Gastrocnemius medialis (tissue), 4 donors: ENCODE measurements at places on chromosomes 3 and 15. TPM values are rescaled to one million over a fixed set of nuclear protein-coding genes. Genes with fewer than 3 reads are reported as not detected.
A peak's percentile ranks its signal among the peaks of the same experiment; 100 is the strongest.

LRRC31 gene
- total RNA-seq = 0.24 TPM

ALS2CL gene
- total RNA-seq = 3.8 TPM

NEK10 gene
- 8.1 TPM for total RNA-seq

CNTN4 gene
- 1.6 TPM for total RNA-seq

UBA7 gene
- total RNA-seq = 16.1 TPM

GRCh38 chr15:84981711-84982300, at the start of gene PDE8A:
Gene PDE8A (plus strand): TSS chr15:84981856. CDS start chr15:84982163, 307 bp downstream.
- H3K27ac ChIP-seq = peak within 1 kb of the TSS; percentile 96
- no peak for DNase-seq
- H3K36me3 ChIP-seq = no peaks in the 10 kb centered on the region
- H3K4me1 ChIP-seq = peaks cover 32% of the 10 kb centered on the region
- H3K27me3 ChIP-seq = no peaks in the 10 kb centered on the region
- H3K4me3 ChIP-seq = peak within 1 kb of the TSS; percentile 94

DNA sequence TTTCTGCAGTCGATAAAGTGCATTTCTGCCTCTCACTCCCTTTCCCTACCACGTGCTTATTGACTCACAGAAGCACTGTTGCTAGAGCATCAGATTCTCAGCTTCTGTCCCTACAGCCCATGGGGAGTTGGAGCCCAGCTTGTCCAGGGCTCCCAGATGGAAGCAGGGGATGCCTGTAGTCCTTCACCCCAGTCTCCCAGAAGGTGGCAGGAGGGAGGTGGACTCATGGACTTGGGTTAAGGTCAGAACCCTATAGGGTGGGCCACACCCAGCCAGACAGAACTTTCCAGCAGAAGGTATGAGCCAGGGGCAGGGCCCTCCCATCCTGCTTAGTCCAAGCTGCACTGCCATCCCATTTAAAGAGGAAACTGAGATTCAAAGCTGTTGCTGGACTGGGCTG, 33.1 kb upstream of the SEMA3F start:
- no peak overlapping the region for H3K27ac ChIP-seq
- H3K4me3 ChIP-seq = no peak overlapping the region
- H3K4me1 ChIP-seq = peaks cover 3% of the 10 kb centered on the region

DNA sequence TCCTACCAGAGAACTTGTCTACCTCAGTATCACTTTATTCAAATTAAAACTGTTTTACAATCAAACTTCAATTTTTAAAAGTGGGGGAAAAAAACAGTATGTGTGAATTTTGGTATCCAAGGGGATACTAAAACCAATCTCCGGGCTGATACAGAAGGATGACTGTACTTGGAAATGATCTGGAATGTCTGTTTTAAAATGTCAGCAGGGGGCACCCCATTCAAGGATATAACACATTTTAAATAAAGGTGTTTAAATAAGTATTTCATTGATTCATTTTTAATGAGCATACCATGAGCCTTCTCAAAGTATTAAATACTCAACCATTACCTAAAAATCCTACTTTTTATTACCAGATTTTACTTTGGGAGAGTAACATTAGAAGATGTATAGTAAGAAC, 67.9 kb downstream of the ULK4 start:
- no peaks in the 10 kb centered on the region for H3K36me3 ChIP-seq
- no peak overlapping the region for H3K4me3 ChIP-seq
- no peak for DNase-seq
- H3K4me1 ChIP-seq = no peaks in the 10 kb centered on the region
- H3K27me3 ChIP-seq = no peaks in the 10 kb centered on the region

- no peaks in the 10 kb centered on the region for H3K4me1 ChIP-seq
- H3K27ac ChIP-seq = no peak overlapping the region
- no peaks in the 10 kb centered on the region for H3K36me3 ChIP-seq
Observed at GRCh38 chr3:12400616-12401194, 83.6 kb upstream of the TSEN2 start.

GRCh38 chr15:72200395-72201237, 3.0 kb upstream of the GRAMD2A start:
- peaks cover 51% of the 10 kb centered on the region for H3K36me3 ChIP-seq
- no peak overlapping the region for H3K4me3 ChIP-seq
- H3K27ac ChIP-seq = peak overlapping the region; percentile 90
- peak; percentile 29 for DNase-seq

- no peaks in the 10 kb centered on the region for H3K27me3 ChIP-seq
- no peak overlapping the region for H3K4me3 ChIP-seq
- H3K36me3 ChIP-seq = no peaks in the 10 kb centered on the region
- H3K27ac ChIP-seq = peak overlapping the region; percentile 51
- DNase-seq = no peak
Observed at GRCh38 chr15:63953524-63953923, 92.8 kb downstream of the DAPK2 start.

DNA sequence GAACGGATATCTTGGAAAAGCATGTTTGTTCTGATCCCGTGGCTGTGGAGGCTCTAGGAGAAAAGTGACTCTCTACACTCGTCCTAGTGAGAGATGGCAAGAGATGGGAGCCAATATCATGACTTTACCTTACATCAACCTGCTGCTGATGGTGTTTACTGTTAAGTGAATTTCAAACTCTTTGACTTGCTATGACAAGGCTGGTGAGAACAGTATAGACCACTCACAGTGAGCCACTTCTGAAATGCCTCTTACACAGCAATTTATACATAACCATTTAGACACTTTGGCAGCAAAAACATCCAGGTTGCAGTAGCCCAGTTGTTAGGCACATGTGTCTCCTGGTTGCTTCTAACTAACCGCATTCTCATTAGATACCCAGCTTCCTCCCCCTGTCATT, 43.3 kb downstream of the IL5RA start:
- H3K36me3 ChIP-seq = no peaks in the 10 kb centered on the region
- no peaks in the 10 kb centered on the region for H3K4me1 ChIP-seq
- no peak for DNase-seq
- no peak overlapping the region for H3K4me3 ChIP-seq

DNA sequence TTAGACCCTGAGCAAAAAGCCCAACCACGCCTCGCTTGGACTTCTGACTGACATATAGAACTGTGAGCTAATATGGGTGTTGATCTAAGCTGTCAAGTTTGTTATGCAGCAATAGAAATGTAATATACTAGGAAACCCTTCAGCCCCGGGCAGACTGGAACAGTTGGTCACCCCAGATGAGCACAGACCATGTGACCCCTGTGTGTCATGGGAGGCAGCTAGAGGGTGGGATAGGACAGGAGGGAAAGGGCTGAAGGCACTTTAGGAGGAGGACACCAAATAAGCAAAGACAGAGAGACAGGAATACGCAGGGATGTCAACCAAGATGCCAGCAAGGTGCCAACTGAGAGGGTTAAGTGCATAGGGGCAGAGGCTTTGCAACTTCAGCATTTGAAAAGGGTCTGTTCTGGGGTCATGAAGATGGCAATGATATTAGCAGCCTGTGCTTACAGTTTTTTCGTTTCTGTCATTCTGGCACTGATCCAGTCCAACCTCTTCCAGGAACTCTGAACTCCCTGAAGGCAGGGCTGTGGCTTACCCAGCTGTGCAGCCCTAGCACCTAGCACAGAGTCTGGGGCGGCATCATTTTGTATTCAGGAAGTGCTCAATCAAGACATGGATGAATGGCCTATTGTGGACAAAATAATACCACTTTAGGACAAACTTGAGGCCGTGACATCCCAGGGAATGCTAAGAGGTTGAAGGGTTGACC, 51.4 kb downstream of the HES1 start:
- DNase-seq = no peak
- H3K27me3 ChIP-seq = no peaks in the 10 kb centered on the region
- H3K4me1 ChIP-seq = peaks cover 10% of the 10 kb centered on the region
- no peak overlapping the region for H3K27ac ChIP-seq
- no peaks in the 10 kb centered on the region for H3K36me3 ChIP-seq

GRCh38 chr3:15382405-15382923, 44.9 kb downstream of the METTL6 start:
- H3K4me1 ChIP-seq = no peaks in the 10 kb centered on the region
- H3K4me3 ChIP-seq = no peak overlapping the region
- DNase-seq = no peak
- no peaks in the 10 kb centered on the region for H3K27me3 ChIP-seq
- no peak overlapping the region for H3K27ac ChIP-seq
- no peaks in the 10 kb centered on the region for H3K36me3 ChIP-seq

- no peak overlapping the region for H3K27ac ChIP-seq
- no peaks in the 10 kb centered on the region for H3K27me3 ChIP-seq
- no peak overlapping the region for H3K4me3 ChIP-seq
- H3K4me1 ChIP-seq = no peaks in the 10 kb centered on the region
- peaks cover 19% of the 10 kb centered on the region for H3K36me3 ChIP-seq
- no peak for DNase-seq
Observed at GRCh38 chr15:71973366-71973765, 144.6 kb downstream of the MYO9A start.

DNA sequence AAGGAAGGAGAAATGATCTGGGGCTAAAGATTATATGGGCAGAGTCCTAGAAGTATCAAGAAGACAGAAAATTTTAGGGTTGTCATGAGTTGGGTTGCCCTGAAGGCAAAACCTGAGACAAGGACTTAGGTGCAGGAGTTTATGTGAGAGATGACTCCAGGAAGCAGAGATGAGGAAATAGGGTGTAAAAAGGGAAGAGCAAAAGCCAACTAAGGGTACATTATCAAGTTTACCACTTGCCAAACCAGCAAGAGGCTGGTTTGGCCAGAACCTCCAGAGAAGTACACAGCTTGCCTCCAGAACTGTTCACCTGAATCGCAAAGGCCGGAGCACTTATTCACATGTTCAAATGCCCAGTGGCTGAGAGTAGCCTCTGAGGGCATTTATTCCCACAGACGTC, 116.7 kb downstream of the FHIT start:
- no peaks in the 10 kb centered on the region for H3K27me3 ChIP-seq
- H3K4me1 ChIP-seq = no peaks in the 10 kb centered on the region
- no peak overlapping the region for H3K27ac ChIP-seq
- no peak for DNase-seq
- H3K4me3 ChIP-seq = no peak overlapping the region

GRCh38 chr3:52443791-52444687, 864 bp downstream of the SEMA3G start:
- H3K4me1 ChIP-seq = peaks cover 17% of the 10 kb centered on the region
- no peaks in the 10 kb centered on the region for H3K36me3 ChIP-seq
- H3K4me3 ChIP-seq = peak overlapping the region; percentile 27
- no peak for DNase-seq

- no peak overlapping the region for H3K27ac ChIP-seq
- DNase-seq = no peak
- H3K36me3 ChIP-seq = no peaks in the 10 kb centered on the region
- no peaks in the 10 kb centered on the region for H3K4me1 ChIP-seq
- no peak overlapping the region for H3K4me3 ChIP-seq
- no peaks in the 10 kb centered on the region for H3K27me3 ChIP-seq
Observed at GRCh38 chr3:62479326-62479725, 106.0 kb upstream of the FEZF2 start.

- no peak overlapping the region for H3K4me3 ChIP-seq
- no peaks in the 10 kb centered on the region for H3K36me3 ChIP-seq
- peaks cover 2% of the 10 kb centered on the region for H3K27me3 ChIP-seq
- H3K4me1 ChIP-seq = no peaks in the 10 kb centered on the region
- H3K27ac ChIP-seq = no peak overlapping the region
- no peak for DNase-seq
Observed at GRCh38 chr15:59886441-59886840, 117.7 kb upstream of the FOXB1 start.

DNA sequence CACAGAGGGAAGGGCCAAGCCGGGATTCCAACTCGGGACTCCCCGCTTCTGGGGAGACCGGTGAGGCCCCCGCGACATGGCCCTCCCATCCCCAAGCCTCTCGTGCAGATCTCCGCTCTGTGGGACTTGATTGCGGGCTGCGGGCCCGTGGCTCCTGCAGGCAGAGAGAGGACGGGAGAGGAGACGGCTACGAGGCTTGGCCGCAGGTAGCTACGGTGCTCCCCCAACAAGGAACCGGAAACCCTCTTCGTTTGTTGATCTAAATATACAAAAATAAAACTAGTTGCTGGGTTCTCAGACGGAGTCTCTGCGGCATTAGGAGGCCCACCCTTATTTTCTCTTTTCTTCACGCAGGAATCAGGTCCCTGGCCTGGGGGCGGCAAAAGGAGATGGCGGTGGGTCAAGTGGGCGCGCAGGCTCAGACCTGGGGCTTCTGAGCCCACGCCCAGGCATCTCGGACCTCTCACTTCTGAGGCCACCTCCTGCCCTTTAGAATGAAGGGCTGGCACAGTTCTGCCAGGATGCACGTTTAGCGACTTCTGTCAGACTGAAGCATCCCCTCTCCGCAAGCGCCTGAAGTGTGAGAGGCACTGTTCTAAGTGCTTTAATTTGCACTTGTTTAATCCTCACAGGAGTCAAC, 10.9 kb downstream of the GNB5 start:
- no peak for DNase-seq
- H3K27me3 ChIP-seq = no peaks in the 10 kb centered on the region
- peak overlapping the region; percentile 68 for H3K27ac ChIP-seq

DNA sequence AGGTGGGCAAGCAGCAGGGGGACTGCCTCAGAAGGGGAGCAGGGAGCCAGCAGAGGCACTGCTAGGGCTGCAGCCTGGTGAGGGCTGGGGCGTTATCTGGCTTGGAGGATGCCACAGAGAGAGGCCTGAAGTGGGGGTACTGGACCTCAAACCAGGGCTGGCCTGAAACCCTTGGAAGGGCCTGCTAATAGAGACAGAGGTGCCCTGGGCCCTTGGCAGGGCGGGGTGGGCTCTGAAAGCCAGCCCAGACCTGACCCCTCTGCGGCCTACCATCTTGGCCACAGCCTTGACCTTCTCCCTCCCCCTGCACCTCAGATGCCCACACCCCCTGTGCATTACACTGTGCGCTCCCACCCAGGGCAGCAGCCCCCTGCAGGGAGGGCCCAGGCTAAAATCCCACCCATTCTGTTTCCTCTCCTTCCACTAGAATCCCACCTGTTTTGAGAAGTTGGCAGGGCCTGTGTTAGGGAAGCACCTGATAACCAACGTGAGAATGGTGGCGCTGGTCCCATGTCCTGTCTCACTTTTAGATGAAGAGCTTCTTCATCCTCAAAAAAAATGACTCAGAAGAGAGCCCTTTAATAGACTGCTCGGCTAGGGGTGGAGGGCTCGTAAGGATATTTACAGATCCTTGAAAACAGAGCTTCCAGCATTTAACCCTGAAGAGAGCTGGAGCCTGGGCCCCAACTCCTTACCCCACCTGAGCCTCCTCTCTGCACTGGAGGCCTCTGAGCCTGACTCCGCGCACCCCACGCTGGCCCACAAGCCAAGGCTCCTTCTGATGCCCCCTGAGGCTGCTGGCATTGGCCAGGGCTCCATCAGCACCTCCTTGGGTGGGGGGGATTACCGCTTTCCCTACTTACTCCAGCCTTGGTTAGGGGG, 29.8 kb downstream of the LOXL1 start:
- H3K4me3 ChIP-seq = no peak overlapping the region
- H3K36me3 ChIP-seq = no peaks in the 10 kb centered on the region

DNA sequence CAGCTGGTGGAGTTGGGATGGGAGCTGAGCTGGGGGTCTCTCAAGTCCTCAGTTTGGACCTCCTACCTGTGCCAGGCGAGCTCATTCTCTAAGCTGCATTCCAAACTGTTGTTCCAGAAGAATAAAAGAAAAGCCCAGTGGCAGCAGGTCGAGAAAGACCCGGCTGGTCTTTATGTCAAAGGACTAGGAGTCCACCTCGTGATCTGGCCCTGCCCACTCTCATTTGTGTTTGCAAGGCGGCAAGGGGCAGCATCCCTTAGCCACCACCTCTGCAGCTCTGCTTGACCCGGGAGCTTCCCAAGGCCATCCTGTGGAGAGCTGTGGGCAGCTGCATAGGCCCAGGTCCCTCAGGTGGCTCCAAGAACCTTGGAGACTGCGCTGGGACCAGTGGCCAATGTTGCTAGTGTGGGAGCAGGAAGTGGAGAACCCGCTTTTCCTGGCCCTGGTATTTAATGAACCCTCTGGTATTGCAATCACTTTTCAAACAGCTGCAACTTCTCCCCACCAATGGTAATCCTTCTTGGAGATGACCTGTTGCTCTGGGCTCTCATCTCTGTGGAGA, 30.9 kb downstream of the KY start:
- H3K4me1 ChIP-seq = peaks cover 6% of the 10 kb centered on the region
- no peak for DNase-seq
- H3K36me3 ChIP-seq = no peaks in the 10 kb centered on the region
- H3K27me3 ChIP-seq = no peaks in the 10 kb centered on the region
- no peak overlapping the region for H3K27ac ChIP-seq
